Left lung (tissue), 14 donors: ENCODE measurements at places on chromosomes 1 and 21. TPM values are rescaled to one million over a fixed set of nuclear protein-coding genes. Genes with fewer than 3 reads are reported as not detected.

DNA sequence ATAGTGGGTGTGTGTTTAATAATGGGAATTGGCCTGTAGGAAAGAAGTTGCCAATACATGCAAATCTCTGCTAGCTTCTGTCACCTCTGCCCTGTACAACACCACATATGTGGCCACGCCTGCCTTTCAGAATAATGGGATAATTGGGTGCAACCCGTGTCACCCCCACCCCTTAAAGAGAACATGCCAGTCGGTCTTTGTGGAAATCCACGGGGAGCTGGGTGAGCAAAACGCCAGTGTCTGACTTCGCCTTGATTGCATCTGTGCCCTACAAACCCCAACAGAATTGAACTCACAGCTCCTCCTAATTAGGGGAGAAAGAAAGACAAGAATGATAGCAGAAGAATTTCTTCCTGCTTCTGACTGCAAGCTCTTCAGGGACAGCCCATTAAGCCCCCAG lies 6.4 kb upstream of the PLXNA2 start:
- DNase-seq = no peak

DNA sequence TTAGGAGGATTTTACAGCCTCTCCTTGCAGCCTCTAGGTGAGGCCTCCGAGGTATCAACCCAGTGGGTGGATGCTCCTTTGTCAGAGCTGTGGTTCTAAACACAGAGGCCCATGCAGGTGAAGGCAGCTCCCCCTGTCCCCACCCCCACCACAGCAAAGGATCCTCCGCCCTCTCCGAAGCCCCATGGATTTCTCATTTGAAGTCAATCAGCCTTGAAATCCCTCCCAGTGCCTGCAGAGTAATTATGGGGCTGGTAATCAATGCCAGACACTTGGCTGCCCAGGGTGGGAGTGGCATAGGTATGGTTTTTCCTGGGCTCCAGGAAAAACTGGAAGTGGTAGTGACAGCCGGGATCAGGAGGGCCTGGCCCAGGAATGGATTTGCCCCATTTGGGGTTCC lies 119.5 kb upstream of the CSF3R start:
- no peak for DNase-seq

- no peak for DNase-seq
Measured at GRCh38 chr1:211318576-211319280, 7.9 kb upstream of the TRAF5 start.

DNA sequence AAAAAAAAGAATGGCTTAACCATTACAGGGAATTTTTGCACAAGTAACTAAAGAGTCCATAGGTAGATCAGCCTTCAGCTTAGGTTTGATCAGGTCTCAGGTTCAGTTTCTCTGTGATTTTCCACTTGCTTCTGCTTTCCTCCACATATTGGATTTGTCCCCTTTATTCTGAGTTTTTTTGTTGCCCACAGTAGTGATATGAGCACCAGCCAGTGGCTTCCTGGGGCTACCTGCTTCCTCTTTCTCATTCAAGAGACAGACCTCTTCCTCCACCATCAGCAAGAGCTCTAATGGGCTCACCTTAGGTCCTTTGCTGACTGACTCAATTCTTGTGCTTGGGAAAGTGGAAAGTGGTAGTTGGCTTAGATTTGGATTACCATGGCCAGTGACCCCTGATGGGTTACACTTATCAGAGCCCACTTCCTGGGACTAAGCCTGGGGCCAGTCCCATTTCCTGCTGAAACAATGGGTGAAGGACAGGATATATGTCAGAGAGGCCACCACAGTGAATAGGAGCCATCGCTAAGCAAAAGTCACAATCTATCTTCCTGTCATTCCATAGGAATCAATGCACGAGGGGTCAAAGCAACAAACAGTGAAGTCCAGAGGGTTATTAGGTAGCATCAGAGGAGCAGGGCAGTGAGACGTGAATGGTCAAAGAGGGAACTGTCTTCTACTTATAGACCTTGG lies 12.8 kb upstream of the PLA2G2E start:
- no peak for DNase-seq

DNA sequence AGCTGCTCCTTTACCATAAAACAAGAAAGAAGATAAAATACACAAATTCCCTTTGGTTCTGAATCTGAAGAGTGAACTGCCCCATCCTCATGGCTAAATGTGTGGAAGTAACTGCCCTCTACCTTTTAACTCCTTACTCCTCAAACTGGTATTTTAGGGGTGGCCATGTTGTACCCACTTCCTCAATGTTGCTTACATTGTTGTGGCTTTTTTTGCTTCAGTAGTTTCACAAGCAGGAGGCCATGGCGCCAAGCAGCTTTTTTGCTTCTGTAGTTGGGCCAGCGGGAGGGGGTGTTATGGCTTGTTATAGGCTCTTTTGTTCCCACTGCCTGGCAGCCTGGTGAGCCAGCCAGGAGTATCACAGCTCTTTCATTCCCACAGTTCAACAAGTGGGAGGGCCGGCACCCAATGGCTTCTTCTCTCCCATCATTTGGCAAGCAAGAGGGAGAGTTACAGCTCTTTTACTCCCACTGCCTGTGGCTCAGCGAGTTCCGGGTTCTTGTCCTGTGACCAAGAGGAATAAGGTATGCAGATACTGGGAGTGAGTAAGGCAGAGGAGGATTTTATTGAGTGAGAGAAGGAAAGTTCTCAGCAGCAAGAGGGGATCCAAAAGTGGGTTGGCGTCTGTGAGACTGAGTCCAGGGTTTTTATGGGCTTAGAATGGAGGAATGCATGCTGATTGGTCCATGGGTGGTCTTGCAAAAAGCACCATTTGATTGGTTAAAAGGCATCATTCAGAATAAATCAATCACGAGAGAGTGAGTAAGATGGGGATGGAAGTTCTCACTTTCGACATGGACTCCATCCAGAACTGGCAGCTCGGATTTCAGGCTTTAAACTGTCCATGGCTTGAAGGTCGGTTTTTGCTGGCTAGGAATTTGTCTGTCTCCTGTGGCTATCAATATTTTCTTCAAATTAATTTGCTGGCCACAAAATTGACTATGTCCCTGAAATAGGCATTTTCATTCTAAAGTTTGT lies 429.6 kb downstream of the HLX start:
- no peak for DNase-seq

EDN2 gene
- polyA plus RNA-seq = 0.28 TPM

NTMT2 gene
- polyA plus RNA-seq = not detected
